ENCODE measurements at places on chromosomes 3 and 15.

DNA sequence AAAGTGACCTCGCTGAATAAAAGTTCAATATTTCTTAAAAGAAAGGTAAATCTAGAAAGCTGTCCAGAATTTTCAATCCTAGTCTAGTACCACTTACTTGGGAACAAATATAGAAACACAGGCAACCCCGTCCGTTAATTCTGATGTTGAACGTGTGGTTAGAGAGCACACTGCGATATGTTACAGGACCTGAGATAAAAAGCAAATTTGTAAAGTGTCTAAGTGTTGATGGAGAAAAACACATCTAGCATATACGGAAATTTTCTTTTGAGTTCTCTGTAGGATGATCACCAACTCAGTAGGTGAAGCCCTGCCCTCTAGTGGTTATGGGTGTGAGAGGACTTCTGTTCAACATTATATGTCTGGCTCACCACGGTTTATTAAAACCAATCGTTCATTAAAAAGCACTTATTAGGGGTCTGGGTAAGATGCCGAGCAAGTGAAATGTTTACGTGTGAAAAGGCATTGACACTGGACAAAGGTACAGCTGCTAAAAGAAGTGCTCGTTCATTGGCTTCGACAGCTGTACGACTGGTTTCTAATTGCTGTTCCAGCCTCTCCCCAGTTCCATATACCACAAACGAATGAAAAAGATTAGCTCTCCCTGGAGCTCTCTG, 1.0 kb upstream of the ATP2C1 start:
- peak; percentile 71 for DNase-seq

- DNase-seq = peak; percentile 90
Measured at GRCh38 chr15:65085990-65086679, 9.6 kb downstream of the KBTBD13 start.

DNA sequence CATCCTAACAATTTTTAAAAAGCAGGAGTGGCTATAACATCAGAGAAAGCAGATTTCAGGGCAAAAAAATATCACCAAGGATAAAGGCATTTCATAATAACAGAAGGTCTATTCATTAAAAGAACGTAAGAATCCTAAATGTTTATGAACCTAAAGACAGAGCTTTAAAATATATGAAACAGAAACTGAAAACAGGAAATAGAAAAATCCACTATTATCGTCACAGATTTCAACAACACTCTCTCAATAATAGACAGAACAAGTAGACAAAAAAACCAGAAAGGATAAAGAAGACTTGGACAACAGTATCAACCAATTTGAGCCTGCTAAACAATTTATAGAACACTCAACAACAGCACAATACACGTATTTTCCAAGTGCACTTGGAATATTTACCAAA, 71.4 kb downstream of the FBXL22 start:
- no peak for DNase-seq

DNA sequence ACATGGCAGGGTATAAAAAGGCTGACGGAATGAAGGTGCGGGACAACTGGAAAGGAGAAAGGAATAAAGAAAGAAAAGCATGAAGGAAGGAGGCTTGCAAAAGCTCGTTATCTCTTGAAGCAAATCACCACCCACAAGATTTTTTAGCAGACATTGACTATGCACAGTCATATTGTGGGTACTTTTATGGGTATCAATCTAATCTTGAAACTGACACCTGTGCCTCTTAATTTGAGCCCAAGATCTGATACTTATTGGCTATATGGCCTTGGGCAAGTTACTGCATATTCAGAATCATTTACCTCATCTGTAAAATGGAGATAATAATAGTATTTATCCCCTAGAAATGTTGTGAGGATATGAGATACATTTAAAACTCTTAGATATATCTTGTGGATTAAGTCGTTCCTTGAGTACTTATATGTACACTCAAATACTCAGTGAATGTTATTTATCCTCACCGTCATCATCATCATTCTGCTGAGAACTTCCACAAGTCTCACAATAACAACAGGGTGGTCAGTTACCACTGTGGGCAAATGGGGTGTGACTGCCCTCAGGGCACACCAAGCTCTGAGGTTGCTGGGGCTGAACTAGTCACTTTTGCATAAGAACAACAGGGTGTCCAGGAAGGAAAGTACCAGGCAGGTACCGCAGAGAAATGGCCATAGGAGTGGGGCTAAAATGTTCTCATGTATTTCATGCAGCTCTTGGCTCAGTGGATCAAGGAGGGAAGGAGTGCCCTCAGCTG, 266.1 kb downstream of the SLC9A9 start:
- no peak for DNase-seq

- no peak for DNase-seq
Measured at GRCh38 chr15:34347951-34348638, 5.0 kb downstream of the NUTM1 start.

- no peak for DNase-seq
Measured at GRCh38 chr15:33866101-33866737, 102.1 kb upstream of the CHRM5 start.

- DNase-seq = no peak
Measured at GRCh38 chr3:120795959-120796358, 53.4 kb downstream of the GTF2E1 start.

- DNase-seq = no peak
Measured at GRCh38 chr3:106965307-106965706, 411.9 kb upstream of the CCDC54 start.

- DNase-seq = no peak
Measured at GRCh38 chr3:71703797-71704196, 21.4 kb downstream of the EIF4E3 start.

DNA sequence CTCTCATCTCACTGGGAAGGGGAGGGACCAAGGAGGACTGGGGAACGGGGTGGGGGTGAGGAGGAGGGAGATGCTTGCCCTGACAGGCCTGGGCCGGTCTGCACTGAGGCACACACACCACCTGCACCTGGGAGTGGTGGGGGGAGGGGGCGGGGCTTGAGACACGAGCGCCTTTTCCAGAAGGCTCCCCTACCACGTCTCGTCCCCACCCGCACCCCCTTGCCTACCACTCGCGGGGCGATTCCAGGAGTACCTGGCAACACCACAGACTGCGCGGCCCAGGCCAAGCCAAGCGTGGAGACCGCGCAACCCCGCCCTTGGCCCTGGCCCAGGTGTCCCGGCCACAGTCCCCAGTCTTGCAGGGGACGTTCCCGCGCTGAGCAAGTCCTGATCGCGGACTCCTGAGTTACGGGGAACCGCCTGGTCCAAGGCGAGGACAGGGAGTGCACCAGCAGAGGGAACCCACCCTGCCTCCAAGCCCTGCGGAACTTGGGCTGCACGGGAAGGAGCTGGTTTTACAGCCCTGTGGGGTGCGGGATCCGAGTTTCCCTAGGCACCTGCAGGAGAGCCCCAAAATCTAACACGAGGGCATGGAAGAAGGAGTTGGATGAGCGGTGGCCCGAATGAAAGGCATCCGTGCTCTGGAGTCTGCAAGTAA, 68.1 kb upstream of the SH3GL3 start:
- no peak for DNase-seq

- DNase-seq = no peak
Measured at GRCh38 chr3:162421721-162422120, 925.1 kb downstream of the OTOL1 start.

GRCh38 chr3:32274306-32274705, 35.8 kb downstream of the CMTM8 start:
- DNase-seq = no peak

DNA sequence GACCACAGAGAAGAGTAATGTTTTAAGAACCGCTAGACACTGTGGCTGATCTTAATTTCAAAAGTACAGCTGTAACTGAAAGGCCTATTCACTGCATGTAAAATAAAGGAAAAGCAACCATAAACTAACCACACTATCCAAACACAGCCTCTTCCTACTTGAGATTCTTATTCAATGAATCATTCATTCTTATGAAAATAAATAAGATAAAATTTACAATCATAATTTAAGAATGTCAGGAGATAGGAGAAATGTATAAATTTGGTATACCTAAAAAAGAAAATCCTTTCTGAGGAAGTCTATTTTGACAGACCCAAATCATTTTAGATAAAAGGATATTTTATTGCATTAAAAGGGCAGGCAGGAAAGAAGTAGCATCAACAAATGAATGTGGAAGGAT, 533.5 kb upstream of the ZNF385D start:
- DNase-seq = no peak

DNA sequence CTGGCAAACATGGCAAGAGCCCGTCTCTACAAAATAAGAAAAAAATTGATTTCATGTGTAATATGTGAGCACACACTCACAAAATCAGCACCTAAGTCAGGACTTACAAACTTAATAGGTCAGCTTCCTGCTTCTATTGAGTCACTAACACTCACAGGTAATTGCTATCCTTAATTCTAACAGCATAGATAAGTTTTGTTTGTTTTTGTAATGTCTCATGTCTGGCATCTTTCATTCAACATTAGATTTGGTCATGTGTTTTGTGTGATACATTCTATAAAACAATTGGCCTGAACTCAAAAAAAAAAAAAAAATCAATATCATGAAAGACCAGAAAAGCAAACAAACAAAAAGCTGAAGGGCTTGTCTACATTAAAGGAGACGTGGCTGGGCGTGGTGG, 564.7 kb downstream of the AGBL1 start:
- no peak for DNase-seq

DNA sequence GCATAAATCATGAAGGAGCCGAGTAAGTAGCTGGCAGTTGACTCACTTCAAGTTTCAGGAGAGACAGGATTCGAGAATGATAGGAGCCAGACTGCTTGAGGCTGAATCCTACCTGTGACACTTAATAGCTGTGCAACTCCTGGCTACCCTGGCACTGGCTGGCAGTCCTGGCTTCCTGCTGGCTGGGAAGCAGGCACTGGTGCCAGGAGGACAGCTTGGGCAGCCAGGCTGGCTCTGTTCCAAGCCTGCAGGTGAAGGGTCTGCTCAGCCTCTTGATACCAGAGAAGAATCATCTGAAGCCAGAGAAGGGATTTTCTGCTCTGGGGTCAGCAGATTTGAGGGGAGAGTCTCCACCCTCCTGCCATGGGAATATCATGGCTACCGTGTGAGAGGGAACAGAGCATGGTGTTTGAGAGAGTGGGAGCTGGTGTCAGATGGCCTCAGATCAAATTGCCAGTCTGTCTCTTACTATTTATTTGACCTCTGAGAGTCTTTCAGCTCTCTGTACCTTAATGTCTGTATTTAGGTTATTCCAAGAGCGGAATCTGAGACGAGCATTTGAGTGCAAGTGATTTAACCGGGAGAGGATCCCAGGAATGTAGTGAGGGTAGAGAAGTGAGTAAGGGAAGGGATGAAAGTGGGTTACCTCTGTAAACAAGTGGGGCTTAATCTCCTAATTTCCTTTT, 4.4 kb upstream of the XIRP1 start:
- no peak for DNase-seq

DNA sequence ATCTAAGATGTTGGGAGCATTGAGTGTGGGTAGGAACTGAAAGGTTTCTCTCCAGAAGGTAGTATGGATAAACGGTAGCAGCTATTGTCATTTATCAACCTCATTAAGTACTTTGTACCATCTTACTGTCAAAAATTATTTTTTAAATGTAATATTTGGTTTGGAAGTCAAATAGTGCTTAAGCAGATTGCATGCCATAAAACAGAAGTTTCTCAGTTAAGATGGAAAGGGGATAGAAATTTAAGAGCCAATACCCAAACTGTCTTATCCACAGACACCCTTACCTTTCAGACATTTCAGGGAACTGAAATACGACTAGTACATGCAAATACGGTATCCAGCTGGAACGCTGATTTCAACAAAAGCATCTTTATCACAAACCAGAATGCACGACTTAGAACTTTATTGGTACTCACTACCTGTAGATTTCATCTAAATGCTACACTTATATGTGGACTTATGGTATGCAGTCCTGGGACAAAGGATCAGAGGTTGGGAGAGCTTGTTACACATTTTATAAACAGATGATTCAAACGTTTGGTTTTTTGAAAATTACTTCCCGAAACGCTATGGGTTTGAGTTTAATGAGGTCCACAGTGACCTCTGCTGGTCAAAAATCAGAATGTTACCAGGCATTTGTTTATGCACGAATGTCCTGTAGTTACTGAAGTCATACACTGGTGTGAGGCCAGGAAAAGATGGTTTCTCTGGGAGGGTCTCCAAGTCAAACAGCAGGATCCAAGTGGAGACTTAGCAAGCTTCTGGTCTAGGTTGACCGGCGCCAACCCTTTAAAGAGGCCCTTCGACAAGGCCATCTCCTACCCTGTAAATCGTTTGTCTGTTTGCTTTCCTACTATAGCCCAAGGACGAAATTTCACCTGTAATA, 45.7 kb upstream of the DUT start:
- DNase-seq = peak; percentile 39

DNA sequence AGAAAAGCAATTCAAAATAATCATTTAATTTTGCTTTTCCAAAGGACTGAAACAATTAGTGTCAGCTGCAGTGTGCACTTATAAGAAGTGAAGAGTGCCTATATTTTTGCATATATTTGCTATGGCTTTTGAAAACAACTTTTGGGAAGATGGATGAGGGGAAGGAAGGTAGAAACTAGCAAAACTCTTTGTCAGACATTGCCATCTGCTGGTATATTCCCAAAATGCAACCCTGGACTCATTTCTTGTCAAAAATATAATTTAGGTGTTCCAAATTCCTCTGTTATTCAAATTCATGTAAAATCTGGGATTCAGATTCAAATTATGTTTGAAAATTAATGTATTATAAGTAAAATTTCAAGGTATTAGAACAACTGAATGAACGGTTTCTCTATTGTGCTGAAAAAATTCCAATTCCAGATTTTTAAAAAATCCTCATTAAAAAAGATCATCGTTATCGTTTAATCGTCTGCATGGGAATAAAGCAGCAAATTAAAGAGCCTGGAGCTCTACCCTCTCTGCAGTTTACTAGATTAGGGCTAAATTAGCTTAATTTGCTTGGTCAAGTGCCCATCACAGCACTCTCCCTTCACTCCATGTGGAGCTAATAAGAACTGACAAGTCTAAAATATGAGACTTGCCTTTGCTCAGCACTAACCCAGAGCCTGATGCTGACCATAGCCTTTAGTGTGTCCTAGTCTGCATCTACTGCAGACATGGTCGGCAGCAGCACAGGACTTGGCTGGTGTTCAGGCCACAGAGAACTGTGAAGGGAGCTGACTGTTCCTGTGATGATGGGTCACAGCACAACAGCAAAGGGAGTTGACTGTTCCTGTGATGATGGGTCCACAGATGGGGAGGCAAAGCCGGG, 67.9 kb upstream of the MITF start:
- peak; percentile 25 for DNase-seq

DNA sequence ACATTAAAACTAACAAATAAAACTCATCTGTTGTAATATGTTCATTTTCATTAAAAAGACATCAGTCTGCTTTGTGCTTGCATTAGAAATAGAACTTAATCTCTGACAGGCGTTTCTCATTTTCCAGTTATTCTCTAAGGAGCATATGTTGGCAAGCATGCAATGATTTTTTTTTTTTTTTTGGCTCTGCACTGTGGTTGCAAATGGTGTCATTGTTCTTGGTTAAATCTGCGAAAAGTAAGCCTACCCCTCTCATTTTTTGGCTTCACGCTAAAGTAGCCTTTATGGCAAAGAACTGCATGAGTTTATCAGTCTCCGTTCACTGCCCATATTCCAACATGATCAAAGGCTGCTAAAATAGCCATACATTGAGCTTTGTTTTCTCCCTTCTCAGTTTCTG, 403.2 kb downstream of the MECOM start:
- DNase-seq = no peak

Measured in HuH-7 (cell line).